ENCODE measurements at places on chromosomes 3 and 15.

GRCh38 chr15:78642331-78642730 is 1.3 kb upstream of the CHRNB4 start:
- DNase-seq = no peak

GRCh38 chr3:102178817-102179216 is 256.0 kb upstream of the ZPLD1 start:
- DNase-seq = no peak

GRCh38 chr15:29089731-29090616 is 179.6 kb downstream of the NSMCE3 start:
- DNase-seq = no peak

DNA sequence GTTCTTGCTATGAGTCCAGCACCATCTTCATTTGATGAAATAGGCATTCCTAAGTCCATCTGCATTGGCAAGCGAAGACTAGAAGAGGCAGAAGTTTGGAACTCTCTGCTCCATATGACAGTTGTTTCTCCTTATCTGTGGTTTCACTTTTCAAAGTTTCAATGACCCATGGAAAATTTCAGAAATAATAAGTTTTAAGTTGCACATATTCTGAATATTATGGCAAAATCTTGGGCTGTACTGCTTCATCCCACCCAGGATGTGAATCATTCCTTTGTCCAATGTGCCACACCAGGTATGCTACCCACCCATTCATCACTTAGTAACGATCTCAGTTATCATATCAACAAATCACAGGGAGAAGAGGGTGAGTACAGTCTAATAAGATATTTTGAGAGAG is 647.9 kb downstream of the GRM7 start:
- no peak for DNase-seq

- no peak for DNase-seq
These were observed 202.2 kb upstream of the ADAMTS9 start for GRCh38 chr3:64890006-64890405.

DNA sequence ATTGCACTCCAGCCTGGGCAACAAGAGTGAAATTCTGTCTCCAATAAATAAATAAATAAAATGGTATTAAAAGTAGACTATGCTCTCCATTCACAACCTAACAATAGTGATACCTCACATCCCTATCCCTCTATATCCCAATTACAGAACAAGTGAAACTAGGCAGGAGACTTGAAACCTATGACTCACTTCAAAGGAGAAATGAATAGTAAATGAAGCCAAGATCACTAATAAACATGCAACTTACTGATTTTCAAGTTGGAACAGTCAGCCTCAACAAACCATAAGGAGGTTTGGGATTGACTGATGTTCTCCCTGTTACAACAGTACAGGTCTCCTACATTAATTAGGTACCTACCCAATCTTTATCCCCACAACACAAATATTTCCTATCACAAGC is 103.4 kb downstream of the GSK3B start:
- no peak for DNase-seq

GRCh38 chr3:160217675-160218074 is 7.5 kb upstream of the C3orf80 start:
- DNase-seq = no peak

DNA sequence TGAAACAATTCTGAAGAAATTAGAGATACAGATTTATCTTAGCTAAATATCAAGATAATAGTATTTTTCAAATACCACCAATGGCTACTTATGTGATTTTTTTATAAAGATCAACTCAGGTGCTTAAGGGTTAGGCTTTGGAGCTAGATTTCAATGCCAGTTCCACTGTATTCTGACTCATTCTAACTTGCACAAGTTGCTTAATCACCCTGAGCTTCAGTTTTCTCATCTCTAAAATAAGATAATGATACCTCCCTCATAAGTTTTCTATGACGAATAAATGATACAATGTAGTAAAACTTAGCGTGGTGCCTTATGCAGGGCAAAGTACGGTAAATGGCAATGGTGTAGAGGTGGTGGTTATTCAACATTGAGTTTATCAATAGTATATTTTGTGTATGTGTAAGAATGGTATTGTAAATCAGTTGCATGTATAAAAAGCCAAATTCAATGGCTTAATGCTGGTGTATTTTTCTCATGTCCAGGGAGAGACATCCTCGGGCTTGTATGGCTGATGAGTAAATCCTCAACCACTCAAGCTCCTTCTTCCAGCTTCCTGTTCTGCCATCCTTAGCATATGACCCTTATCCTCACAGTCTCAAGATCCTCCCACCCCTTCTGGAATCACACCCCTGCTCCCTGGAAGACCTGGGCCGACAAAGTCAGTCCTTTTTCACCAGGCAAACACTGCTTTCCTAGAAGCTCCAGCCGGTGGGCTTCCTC is 505.9 kb upstream of the CFAP20DC start:
- no peak for DNase-seq

- DNase-seq = no peak
These were observed 530 bp upstream of the FBXL22 start for GRCh38 chr15:63596676-63597037.

- DNase-seq = no peak
These were observed 177.1 kb downstream of the CD47 start for GRCh38 chr3:107913701-107914100.
